ENCODE measurements at places on chromosomes 16 and 17.

- DNase-seq = no peak
Observed at GRCh38 chr16:73015612-73016487, 32.1 kb downstream of the ZFHX3 start.

- DNase-seq = no peak
Observed at GRCh38 chr17:78774453-78774852, 7.6 kb downstream of the CYTH1 start.

DNA sequence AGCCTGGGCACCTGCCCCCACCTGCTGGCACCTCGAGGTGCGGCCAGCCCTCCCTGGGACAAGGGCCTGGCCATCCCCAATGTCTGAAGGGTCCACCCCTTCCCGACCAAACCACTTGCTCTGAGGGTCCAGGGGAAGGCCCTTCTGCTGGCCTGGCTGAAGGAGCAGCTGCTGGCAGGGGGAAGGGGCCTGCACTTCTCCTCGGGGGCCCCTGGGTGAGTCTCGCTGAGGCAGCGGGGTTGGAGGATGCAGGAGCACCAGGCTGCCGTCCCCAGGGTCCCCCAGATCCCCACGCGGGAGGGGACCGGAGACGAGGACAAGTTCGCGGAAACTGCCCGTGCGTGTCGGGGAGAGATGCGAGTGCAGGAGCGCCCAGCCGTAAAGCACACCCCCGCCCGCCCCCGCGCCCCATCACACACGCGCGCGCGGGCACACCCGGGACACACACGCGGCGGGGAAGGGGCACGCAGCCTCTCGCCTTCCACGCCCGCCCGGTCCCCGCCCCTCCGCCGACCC is 725 bp upstream of the CACNA1H start:
- DNase-seq = peak; percentile 75

- peak; percentile 61 for DNase-seq
Observed at GRCh38 chr17:32609085-32609484, 122.3 kb downstream of the CDK5R1 start.

GRCh38 chr17:5897275-5897911 is 172.8 kb upstream of the WSCD1 start:
- DNase-seq = no peak

DNA sequence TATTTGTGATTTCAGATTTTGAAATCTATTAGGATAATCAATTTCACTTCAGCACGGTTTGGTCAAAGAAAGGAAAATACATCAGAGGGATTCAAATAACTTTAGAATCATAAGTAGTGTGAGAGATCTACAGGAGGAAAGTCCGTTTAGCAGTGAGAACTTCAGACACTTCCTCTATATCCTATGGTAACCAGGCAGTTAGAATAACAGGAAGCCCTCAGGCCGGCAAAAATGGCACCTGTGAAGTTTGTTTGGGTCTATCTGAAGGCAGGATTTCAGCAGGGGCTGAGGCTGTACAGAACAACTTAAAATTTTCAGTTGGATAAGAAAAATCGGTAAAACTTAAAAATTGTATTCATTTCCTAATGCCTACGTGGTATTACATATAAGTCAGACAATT is 24.9 kb downstream of the KCNJ16 start:
- peak; percentile 3 for DNase-seq

DNA sequence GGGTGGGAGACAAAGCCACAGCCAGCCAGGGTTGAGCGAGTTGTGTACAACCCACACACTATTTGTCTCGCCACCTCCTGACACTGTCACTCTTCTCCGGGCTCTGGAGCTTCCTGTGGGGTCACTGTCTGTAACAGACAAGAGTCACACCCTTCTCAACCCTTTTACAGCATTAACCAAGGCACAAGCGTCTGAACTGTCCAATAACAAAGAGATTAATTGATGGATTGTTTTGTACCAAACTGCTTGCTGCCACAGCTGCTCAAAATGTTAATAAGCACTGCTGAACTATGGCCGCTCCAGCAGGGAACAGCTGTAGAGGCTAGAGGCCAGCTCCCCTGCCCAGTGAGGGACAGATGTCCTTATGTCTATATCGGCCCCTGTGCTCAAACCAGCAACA is 25.2 kb upstream of the HYDIN start:
- DNase-seq = peak; percentile 12

GRCh38 chr16:62225675-62226074 is 189.4 kb upstream of the CDH8 start:
- peak; percentile 46 for DNase-seq

- DNase-seq = no peak
Observed at GRCh38 chr16:47979164-47979520, 176.7 kb downstream of the ABCC12 start.

GRCh38 chr16:57970970-57971369 is at the start of gene CNGB1:
TSS of gene CNGB1 (minus strand) at chr16:57971128. CDS start at chr16:57967286, 3,842 bp downstream.
- DNase-seq = peak; percentile 6

GRCh38 chr16:57938936-57939871 is 31.7 kb downstream of the CNGB1 start:
- no peak for DNase-seq

All from NCI-H1417 (cell line).